ENCODE measurements at places on chromosomes 7 and 10.

DNA sequence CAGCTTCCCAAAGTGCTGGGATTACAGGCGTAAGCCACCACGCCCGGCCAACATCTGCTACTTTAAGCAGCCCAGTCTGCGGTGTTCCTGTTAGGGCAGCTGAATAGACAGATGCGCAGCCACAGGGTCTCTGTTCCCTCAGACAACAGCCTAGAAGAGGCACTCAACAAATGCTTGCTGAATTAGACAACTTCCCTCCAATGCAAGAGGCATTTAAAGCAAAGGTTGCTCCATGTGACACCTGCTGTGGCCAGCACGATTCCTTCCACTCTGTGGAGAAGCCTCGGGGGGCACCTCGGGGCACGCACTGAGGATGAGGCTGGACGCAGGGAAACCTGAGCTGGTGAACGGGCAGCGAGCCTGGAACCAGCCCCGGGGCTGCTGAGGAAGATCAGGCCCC lies 237.8 kb downstream of the MAD1L1 start:
- DNase-seq: no peak

GRCh38 chr10:75011221-75011620 lies 100.2 kb upstream of the SAMD8 start:
- DNase-seq: no peak

GRCh38 chr10:79393221-79393923 lies 46.1 kb downstream of the PPIF start:
- peak; percentile 43 for DNase-seq

GRCh38 chr10:78250313-78251015 lies 216.8 kb downstream of the RPS24 start:
- DNase-seq: no peak

GRCh38 chr7:123120286-123120685 lies 79.5 kb downstream of the SLC13A1 start:
- no peak for DNase-seq

GRCh38 chr7:80609751-80610150 lies 28.7 kb upstream of the CD36 start:
- no peak for DNase-seq

- DNase-seq: no peak
These were observed 12.8 kb downstream of the SUGCT start for GRCh38 chr7:40147371-40148246.

DNA sequence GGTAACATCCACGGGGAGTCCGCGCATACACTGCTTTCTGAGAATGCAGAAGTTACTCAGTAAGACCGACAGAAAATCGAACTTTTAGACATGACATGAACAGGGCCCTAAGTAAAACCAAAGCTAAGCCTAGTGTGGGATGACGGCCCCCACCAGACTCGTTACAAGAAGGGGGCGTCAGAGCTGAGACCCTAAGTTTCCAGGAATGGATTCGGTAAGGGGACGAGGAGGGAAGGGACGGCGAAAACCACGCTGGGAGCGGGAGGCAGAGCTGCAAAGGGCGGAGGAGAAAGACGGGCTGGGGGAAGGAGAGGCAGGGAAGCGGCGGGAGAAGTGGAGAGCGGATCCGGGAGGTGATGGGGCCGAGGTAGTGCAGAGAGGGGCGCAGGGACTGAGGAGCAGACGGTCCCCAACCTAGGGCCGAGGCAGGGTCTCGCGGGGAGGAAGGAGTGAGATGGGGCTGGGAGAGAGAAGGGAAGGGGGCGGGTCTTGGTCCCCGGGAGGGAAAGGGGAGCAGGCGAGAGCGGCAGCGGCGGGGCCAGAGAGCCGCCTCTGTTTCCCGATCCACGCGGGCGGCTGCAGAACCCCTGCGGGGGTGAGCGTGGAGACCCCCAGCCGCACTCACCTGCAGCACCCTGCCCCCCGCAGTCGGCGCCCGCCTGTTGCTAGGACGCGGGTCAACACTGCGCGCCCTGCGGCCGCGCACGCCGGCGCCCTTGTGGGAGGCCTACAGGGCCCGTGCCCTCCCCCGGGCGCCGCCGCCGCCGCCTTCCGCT lies 513 bp downstream of the ODAD2 start:
- no peak for DNase-seq

DNA sequence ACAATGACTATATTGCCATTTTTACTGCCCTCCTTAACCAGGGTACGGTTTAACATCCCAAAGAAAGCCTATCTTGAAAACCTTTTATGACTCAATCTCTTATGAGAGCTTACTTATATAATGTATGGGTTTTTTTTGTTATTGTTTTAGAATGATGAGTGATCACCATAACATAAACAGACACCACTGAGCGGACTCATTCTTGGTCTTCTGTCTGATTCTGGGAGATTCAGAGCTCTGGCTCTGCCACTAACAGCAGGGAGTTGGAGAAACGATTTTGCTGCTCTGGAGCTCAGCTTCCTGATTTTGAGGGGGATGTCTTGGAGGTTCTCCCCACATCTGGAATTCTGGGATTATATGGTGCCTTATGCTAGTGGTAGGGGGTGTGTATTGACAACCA lies 244.1 kb downstream of the FRMD4A start:
- no peak for DNase-seq

GRCh38 chr7:128351296-128352152 lies 7.8 kb upstream of the RBM28 start:
- no peak for DNase-seq

GRCh38 chr7:28018856-28019465 lies 161.6 kb downstream of the JAZF1 start:
- DNase-seq: no peak

DNA sequence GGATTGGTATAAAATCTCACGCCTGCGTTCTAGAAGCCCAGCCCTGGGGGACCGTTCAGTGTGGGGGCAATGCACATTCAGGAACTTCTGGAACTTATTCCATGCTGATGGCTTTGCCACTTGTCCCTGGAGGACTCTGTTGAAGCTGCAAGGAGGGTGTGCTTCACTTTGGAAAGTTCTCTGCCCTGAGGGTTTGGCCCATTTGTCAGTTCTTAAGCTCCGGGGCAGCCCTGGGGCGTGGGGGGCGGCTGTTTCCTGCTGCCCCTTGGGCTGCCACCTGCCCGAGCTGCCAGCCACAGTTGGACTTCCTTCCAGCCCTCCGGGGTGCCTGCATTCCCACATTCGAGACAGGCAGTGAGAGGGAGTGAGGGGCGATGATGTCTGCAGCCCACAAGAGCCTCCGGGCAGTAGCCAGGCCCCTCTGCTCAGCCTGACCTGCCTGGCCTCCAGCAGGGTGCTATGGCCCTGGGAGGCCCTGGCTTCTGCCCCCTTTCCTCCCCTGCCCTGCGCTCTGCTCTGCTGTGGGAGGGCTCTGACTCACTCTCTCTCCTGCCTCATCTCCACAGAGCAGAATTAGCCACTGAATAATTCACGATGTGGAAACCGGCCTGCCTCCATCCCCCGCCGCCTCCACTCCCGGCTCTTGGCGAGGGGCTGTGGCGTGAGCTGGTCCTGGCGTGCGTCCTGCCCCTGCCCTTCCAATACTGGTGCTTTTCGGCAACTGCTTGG lies 1.9 kb downstream of the TTYH3 start:
- DNase-seq: no peak

GRCh38 chr7:129786825-129787563 lies 165.8 kb downstream of the UBE2H start:
- no peak for DNase-seq

- DNase-seq: no peak
These were observed 787.0 kb upstream of the C7orf33 start for GRCh38 chr7:147803606-147804005.

DNA sequence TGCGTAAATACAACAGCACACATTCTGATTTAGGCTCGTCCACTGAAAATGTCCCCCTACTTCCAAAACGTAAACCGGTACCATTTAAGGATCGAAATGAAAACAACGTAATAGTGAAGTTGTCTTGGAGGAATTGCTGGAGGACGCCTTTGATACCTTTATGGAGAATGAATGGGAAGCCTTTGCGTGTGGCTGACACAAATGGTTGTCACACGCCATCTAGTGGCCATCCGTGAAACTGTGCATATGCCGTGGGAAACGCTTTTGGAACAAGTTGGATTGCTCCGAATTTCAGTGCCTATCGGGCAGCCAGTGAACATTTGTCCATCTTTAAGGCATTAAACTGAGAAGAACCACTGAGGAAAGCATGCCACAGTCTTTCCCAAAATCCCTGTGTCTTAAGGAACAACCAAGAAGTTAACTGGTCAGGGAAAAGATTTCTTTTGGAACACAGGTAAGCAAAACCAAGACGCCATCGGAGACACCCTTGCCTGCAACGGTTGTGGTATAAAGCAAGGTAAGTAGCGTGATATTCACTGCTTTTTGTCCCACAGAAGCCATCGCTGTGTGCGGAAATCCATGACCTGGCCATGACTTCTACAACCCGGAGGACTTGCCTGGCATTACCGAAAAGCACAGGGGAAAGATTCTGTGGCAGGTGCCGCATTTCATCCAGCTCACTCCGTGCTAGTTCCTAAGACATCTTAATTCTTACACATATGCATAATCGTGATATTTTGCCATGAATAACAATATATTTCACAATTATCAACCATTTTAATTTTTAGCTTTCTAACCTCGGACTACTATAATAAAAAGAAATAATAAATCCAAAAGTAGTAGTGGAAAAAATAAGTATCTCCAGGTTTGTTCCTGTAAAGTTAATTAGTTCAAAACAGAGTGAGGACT lies 100.6 kb downstream of the FAM204A start:
- peak; percentile 90 for DNase-seq

DNA sequence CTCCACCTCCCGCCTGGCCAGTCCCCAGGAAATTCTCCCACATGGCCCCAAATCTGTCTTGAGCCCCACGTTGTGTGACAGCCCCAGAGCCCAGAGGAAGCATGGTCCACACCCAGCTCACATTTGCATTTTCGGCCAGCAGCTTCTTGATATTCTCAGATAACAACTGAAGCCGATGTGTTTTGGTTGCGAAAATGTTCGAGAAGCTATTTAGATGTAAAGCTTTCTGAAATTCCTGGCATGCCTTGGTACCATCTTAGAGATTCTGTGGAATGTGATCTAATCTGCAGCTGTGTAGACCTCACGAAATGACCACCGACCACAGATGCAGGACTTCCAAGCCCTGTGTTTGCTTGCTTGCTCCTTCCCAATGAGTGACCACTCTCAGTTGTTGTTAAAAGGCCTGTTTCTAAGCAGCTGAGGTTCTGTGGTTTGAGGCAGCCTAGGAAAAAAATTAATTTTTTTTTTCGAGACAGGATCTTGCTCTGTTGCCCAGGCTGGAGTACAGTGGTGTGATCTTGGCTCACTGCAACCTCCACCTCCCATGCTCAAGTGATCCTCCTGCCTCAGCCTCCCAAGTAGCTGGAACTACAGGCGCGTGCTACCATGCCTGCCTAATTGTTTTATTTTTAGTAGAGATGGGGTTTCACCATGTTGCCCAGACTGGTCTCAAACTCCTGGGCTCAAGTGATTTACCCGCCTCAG lies 8.8 kb downstream of the SLC4A2 start:
- no peak for DNase-seq

DNA sequence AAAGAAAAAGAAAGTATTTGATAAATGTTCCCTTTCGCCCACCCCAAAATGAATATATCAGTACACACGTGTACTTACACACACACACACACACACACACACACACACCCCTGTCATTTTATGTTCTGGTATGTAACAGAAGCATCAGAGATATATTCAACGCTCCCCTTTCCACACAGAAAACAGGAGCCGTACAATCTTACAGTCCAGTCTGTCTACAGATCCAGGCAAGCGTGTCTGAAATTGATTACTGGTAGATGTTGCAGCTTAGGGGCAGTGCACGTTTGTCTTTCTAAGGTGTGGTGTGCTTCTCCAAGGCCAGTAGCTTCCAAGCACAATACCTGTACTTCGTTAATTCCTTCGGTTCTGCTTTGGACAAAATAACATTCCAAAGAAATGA lies 143.7 kb upstream of the RNF32 start:
- DNase-seq: no peak

GRCh38 chr7:13577566-13578145 lies 411.8 kb downstream of the ETV1 start:
- no peak for DNase-seq

DNA sequence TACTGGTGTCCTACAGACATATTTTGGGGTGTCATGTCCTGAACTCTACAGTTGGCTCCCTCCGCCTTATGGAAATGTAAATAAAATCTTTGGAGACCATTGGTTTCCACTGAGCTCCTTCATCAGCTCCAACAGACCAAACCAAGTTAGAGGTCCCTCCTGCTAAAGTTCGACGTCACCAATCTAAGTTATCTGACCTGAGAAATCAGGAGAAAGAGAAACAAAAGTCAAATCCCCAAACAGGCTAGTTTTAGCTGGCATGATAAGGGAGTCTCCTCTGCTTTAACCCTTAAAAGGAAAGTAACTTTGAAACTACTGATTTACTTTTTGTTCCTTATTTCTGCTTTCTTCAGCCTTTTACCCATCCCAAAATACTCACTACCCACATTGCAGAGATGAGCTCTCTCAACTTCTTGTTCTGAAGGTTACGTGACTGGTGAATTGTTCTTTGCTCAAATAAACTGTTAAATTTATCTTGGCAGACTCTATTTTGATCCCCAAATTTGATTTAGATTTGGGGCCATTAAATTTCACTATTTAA lies 39.9 kb downstream of the AVL9 start:
- no peak for DNase-seq

GRCh38 chr10:124827474-124827873 lies 25.9 kb downstream of the ABRAXAS2 start:
- no peak for DNase-seq

DNA sequence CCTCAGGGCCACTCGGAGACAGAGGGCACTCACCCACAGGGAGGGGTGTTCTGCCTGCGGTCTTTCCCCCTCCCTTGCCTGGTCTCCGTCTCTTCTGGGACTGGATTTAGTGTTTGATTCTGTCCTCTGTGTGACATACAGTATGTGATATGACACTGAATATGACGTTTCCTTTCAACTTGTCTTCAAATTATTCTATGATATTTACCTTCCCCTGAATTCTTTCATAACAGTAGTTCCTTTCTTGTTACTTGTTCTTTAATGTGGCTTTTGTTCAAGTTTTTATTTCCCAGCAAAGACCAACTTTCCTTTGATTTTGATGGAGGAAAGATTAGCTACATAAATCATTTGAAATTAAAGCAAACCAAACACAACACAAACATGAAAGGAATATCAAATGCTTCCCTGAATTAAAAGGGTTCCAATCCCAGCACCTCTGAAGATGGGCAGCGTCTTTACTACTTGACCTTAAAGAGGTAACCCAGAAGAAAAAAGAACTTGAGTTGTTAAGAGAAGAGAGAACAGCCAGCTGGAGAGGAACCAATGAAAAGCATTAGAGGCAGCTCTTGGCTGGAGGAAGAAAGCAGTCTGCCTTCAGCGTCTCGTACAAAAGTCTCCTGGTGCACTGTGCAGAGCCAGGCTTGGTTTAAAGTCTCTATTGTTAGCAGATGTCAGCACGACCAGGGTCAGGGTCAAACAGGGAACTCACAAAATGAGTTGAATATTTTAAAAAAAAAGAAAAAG lies 18.3 kb upstream of the RHEB start:
- no peak for DNase-seq

DNA sequence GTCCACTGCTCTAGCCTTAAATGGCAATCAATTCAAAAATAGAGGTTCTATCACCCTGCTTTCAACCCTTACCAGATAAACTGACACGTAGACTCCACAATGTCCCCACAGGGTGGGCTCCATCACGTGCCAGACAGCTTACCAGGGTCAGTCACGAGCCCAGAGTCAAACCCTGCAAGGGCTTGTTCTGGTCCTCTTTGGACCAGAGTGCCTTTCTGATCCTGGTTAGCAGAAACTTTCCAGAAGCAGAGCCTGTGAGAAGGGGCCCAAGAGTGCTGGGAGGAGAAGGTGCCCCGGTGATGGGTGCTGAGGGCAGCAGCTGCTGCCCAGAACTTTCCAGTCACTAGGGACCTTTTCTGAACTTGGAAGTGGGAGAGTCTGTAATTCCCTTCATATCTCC lies 354 bp upstream of the GIMAP5 start:
- no peak for DNase-seq
